ENCODE measurements at places on chromosomes 6 and 20.

GRCh38 chr6:45174045-45174444 lies 154.1 kb upstream of the RUNX2 start:
- no peak for DNase-seq

DNA sequence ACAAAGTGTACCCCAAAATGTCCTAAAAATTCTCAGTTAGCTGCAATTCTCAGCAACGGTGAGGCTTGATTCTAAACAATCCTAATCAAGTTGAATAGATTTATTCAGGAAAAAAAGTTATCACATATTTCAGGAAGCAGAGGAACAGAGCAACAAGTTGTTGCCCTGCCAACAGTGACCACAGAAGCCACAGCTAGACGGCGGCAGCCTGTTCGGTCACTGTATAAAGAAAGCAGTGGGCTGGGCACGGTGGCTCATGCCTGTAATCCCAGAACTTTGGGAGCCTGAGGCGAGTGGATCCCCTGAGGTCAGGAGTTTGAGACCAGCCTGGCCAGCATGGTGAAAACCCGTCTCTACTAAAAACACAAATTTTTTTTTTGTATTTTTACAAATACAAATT lies 171.2 kb upstream of the BMP5 start:
- DNase-seq, result no peak

GRCh38 chr6:25750906-25751305 lies 3.6 kb upstream of the SLC17A4 start:
- DNase-seq, result no peak

GRCh38 chr20:48141660-48142515 lies 356.6 kb upstream of the SULF2 start:
- no peak for DNase-seq

DNA sequence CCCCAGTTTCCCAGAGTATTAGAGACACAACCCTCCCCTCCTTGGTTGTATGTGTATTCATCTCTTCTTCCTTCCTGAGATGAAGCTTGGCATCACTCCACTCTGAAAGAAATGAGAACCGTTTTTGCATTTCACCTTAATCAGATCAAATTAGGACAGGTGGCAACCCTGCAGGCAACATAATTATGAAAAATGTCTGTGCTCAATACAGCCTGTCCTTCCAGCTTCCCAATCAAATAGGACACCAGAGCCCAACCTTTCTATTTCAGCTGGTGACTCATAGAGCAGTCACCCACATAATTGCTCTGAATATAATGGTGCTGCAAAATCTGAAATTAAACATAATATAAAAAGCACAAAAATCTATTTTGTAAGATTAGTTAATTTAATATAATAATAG lies 310.2 kb upstream of the AGPAT4 start:
- DNase-seq, result no peak

All from activated CD8-positive, alpha-beta memory T cell treated with anti-CD3 and anti-CD28 coated beads, Interleukin-2, amount 10 ng/mL, durations not matched to agents 7 days and 5 days (primary cell).